Stimulated activated CD4-positive, alpha-beta T cell treated with anti-CD3 and anti-CD28 coated beads, Interleukin-15, amount 100 ng/mL, for 1 hour (primary cell): ENCODE measurements at places on chromosomes 5 and 9.

- DNase-seq = no peak
Measured at GRCh38 chr5:109945097-109945678, 255.5 kb downstream of the MAN2A1 start.

GRCh38 chr9:121640076-121640475 lies 11.4 kb upstream of the DAB2IP start:
- no peak for DNase-seq

DNA sequence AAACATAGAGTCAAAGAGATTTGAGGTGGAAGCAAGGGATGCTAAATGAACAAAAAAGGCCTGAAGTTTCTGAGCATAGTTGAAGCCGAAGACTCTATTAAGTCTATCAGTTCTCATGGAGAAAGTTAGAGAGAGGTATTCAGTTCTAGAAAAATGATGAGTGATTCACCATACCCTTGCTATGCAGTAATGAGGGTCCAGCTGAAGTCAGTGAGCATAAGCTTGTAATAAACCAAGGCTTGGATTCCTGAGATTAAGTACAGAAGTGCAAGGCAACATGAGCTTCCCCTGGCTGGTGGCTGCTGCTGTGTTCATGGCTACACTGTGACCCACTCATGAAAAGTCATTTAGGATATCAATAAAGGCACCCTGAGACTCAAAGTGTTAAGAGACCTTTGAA lies 129.7 kb upstream of the MTAP start:
- no peak for DNase-seq

GRCh38 chr5:33999978-34000377 lies 7.9 kb downstream of the AMACR start:
- no peak for DNase-seq

- no peak for DNase-seq
Measured at GRCh38 chr5:170636206-170636605, 132.4 kb downstream of the KCNIP1 start.

DNA sequence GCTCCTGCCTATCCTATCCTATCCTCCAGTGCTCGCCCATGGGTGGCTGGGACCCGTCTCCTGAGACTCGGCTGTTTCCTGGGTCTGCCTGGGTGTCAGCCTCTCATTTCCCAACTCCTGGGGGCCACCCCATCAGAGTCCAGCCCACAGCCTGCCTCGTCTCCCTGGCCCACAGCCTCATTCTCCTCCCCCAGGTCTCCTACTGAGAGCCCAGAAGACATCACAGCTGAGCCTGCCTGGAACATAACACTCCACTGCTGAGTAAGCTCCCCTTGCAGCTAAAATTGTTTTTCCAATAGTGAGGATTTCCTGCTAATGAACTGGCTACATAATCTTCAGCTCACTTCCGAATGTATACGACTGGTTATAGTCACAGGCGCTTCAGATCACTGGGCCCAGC lies 95.3 kb downstream of the TTLL11 start:
- DNase-seq = no peak

GRCh38 chr5:60177596-60177995 lies 284.1 kb upstream of the PDE4D start:
- no peak for DNase-seq

- no peak for DNase-seq
Measured at GRCh38 chr5:174623433-174624019, 100.9 kb upstream of the MSX2 start.

DNA sequence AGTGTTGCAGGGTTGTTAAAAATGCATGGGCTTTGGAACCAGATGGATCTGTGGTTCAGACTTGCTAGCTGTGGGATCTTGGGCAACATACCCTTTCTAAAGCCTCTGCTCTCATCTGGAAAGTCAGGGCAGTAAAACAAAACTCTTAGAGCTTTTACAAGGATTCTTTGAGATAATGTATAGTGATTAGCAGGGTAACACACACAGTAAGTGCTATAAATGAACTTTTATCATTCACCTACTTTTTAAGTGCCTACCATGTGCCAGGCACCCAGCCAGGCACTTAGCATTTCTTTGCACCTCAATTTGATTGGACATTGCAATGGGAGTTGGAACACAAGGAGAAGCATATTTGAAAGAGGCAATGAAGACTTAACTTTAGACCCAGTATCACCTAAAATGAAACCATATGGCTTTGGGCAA lies 208.6 kb upstream of the PAPPA start:
- DNase-seq = no peak

- DNase-seq = no peak
Measured at GRCh38 chr9:137169896-137170358, at the start of gene LRRC26. Gene LRRC26 (minus strand): TSS chr9:137170051. CDS start chr9:137169943, 108 bp downstream.
